GM23248 (cell line): ENCODE measurements at places on chromosomes 4 and X. TPM values are rescaled to one million over a fixed set of nuclear protein-coding genes. Genes with fewer than 3 reads are reported as not detected.
A peak's percentile ranks its signal among the peaks of the same experiment; 100 is the strongest.

MND1 gene
- 1.2 and 4.2 TPM in 2 replicates for total RNA-seq

GPC3 gene
- total RNA-seq = not detected in 2 replicates

RBMXL3 gene
- total RNA-seq = not detected in 2 replicates

SPATA4 gene
- total RNA-seq = not detected in 2 replicates

CT55 gene
- total RNA-seq = not detected in 2 replicates

NUDT11 gene
- total RNA-seq = 12.0 and 12.4 TPM in 2 replicates

NSDHL gene
- total RNA-seq = 8.3 and 11.2 TPM in 2 replicates

MAGEC2 gene
- not detected in 2 replicates for total RNA-seq

CXorf49 gene
- total RNA-seq = not detected in 2 replicates

BEX4 gene
- 0.54 and 2.4 TPM in 2 replicates for total RNA-seq

MAGIX gene
- 1.3 and 8.0 TPM in 2 replicates for total RNA-seq

NEUROG2 gene
- total RNA-seq = not detected in 2 replicates

L1CAM gene
- 1.9 TPM in 1 of 2 replicates, not detected in the other for total RNA-seq

CHRDL1 gene
- not detected in 2 replicates for total RNA-seq

- no peak for DNase-seq
Observed at GRCh38 chrX:129769467-129770154, 10.1 kb upstream of the SASH3 start.

GRCh38 chr4:19348746-19349145 lies 903.0 kb upstream of the SLIT2 start:
- peak; percentile 3 for DNase-seq

- DNase-seq = peak; percentile 63
Observed at GRCh38 chrX:138775517-138775916, 64.0 kb upstream of the FGF13 start.

- peak; percentile 2 for DNase-seq
Observed at GRCh38 chr4:20106921-20107320, 144.8 kb upstream of the SLIT2 start.

- no peak for DNase-seq
Observed at GRCh38 chrX:117808426-117808825, 308.2 kb downstream of the KLHL13 start.

DNA sequence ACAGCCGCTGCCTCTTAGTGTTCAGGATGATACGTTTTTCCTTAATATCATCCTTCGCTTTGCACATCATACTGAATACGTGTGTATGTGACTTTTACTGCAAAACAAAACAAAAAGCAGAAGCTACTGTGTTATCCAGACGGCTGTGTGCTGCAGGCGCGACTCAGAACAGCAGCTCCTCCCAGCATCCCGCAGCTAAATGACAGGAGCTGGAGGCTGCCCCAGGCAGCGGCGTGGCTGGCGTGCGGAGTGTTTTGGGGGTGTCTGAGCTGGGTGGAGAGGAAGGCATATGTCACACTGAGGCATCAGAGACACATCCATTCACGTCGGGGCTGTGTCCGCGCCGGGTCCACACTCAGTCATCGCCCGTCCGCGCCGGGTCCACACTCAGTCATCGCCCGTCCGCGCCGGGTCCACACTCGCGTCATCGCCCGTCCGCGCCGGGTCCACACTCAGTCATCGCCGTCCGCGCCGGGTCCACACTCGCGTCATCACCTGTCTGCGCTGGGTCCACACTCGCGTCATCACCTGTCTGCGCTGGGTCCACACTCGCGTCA lies 16.6 kb downstream of the PCGF3 start:
- peak; percentile 30 for DNase-seq

DNA sequence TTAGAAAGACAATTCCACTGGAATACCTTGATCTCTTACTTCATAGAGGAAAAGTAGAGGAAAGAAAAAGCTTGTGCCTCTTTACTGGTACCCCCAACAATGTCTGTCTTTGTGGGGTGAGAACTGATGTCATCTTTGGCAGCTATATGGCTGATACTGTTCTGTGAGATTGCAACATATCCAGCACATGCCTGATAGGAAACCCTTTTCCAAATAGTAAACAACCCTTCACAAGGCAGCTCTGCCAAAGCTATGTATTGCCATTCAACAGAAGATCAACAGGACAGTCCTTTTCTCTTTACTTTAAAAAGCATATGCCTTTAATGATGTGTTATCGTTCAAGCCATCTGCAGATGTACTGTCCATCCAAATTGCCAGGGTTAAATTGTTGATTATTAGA lies 105.9 kb downstream of the IL1RAPL1 start:
- DNase-seq = no peak

DNA sequence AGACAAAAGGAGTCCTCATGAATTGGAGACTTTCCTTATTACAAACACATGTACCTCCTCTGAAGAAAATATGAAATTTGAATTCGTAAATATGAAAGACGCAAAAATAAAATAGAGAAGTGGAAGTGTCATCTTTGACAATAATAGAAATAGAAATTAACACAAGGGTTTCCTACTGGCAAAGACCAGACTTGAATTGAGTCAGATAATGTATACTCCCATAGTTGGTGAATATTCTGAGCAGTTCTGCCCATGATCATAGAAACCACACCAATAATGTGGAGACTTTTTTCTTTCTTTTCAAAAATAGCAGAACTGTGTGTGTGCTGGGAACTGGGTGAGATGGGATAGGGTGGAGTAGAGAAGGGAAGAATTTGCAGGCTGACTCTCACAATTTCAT lies 277.7 kb upstream of the TET2 start:
- DNase-seq = no peak

DNA sequence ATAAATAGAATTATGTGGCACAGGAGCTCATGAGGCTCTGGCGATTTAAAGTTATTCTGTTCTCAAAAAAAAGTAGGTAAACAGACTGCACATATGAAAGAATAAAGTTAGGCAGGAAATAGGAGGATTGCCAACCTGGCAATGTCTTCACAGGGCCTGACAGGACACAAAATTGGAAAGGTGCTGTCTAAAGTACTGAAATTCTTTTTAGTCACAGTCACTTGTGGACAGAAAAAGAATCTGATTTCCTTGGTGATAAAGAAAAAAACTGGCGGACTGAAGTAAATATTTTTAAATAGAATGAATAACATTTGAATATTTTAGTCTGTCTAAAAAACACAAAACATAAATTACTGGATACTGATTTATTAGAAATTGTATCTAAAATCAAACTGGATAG lies 124.4 kb downstream of the VEGFC start:
- peak; percentile 30 for DNase-seq

GRCh38 chrX:150548684-150549083 lies 19.7 kb upstream of the MTM1 start:
- DNase-seq = peak; percentile 65

DNA sequence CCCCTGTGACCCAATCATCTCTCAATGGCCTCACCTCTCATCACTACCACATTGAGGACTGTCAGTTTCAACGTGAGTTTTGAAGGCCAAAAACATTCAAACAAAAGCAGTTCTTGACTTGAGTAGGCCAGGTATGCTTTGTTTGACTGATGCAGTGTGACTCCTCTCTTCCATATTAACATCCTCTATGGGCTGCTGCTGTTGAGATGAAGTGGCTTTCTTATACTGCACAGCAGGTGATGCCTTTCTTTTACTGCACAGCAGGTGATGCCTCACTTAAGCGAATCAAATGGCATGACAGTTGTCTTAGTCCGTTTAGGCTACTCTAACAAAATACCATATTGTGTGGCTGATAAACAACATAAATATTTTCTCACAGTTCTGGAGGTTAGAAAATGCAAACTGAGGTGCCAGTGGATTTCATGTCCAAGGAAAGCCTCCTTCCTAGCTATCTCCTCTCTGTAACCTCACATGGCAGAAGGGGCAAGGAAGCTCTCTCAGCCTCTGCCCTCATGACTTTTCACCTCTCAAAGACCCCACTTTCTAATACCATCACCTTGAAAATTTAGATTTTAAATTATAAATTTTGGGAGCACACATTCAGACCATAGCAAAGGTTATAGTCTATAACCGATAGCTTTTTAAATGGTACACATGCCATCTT lies 2267.9 kb upstream of the AGA start:
- DNase-seq = no peak

DNA sequence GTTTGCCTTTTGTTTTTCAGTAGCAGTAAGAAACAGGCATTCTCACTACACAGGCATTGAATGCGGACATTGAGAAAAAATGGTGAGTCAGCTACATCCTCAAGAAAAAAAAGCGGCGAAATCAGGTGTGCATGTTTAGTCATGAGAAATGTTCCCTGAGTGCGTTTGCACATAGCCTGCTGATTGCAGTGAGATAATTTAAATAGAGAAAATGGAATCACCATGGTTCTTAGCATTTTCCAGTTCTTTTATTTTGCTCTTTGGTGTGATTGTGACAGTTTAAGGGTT lies 54.1 kb upstream of the CLDN34 start:
- peak; percentile 67 for DNase-seq

DNA sequence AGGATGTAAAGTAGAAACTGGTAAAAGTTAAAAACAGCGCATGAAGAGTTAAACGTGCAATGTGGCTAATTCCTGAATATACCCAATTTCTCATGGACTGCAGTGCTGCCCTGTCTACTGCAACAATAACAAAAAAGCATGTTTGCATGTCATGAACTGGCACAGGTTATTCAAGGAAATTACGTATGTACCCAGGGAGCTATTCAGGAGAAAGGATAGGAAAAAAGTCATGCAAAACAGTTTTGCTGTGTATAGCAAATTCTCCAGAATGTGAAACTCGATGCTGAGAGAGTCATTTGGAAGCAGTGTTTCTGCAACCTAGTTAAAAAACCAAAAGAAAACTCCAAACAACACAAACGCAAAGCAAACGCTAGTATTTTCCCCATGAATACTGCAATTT lies 381.5 kb upstream of the PRKX start:
- no peak for DNase-seq

- peak; percentile 17 for DNase-seq
Observed at GRCh38 chr4:187480146-187481145, 515.1 kb upstream of the ZFP42 start.

GRCh38 chr4:124017185-124017785 lies 620.7 kb downstream of the SPRY1 start:
- DNase-seq = no peak

GRCh38 chr4:164481306-164482091 lies 272.4 kb upstream of the SMIM31 start:
- DNase-seq = no peak

DNA sequence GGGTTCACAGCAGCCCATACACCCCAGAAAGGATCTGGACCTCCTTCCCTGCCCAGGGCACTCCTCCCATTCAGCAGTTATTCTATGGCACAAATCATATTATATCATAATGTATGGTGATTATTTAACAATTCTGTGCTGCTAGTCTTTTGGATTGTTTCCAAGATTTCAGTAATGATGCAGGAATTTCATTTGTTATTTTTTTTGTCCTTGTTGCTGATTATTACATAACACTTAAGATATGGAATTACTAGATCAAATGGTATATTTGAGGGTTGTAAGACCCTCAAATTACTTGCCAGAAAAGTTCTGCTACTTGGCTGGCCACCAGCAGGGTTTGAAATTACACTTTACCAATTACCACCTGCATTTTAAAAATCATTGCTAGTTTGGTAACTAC lies 36.4 kb downstream of the QDPR start:
- DNase-seq = peak; percentile 49

DNA sequence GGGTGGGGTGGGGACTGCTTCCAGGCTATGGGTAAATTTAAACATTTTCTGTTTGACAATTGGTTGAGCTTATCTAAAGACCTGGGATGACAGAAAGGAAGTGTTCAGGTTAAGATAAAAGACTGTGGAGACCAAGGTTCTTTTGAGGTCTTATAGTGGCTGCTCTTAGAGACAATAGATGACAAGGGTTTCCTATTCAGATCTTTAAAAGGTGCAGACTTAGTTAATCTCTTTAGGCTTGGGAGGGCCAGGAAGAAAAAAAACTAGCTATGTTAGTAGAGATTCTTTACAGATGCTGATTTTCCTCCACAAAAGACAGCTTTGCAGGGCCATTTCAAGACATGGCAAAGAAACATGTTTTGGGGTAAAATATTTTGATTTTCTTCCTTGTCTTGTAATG lies 972.5 kb downstream of the CCSER1 start:
- no peak for DNase-seq

DNA sequence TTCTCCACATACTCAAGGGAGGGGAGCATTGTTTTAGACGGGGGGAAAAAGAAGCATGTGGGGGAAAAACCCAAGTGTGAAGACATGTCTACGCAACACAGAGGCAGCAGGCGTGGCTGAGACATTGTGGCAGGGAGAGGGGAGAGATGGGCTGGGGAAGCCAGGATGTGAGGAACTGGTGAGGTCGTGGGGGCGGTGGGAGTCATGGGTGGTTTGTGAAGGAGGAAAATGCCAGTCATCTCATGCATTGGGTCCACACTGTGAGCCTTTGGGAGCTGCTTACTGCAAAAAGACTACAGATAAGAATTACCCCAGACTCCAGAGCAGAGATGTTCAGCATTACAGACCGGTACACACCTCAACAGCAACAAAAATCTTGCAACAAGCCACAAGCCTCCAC lies 2.1 kb downstream of the JAKMIP1 start:
- no peak for DNase-seq

- DNase-seq = no peak
Observed at GRCh38 chr4:125297116-125297515, 17.6 kb upstream of the FAT4 start.

DNA sequence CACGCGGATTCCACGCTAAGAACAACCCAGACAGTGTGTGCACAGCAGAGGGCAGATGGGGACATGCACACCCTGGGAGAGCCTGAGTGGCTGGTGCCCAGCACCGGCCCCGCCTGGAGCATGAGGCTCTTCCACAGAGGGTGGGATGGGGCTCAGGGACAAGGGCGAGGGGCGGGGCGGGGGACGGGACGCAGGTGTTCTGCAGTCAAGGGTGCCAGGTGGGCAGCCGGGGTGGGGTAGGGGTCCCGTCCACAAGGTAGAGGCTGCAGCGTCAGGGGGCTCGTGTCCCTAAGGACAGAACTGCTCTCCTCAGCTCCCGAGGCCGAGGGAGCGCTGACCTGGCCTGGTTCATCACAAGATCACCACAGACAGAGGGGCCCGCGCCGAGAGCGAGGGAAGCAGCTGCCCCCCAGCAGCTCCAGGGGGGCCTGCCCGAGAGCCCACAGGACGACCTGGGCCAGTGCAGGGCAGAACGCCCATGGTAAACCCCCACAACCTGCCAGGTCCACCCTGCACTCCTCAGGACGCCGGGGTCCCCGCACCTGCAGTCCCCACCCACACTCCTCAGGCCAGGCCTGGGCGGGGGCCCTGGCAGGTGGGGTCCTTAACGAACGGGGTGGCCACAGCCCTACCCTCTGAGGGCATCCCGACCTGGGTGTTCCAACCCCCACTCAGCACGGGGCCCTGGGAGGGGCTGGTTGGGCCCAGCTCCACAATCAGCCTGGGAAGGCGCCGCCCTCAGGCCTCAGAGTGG lies 26.7 kb downstream of the CTBP1 start:
- DNase-seq = no peak

DNA sequence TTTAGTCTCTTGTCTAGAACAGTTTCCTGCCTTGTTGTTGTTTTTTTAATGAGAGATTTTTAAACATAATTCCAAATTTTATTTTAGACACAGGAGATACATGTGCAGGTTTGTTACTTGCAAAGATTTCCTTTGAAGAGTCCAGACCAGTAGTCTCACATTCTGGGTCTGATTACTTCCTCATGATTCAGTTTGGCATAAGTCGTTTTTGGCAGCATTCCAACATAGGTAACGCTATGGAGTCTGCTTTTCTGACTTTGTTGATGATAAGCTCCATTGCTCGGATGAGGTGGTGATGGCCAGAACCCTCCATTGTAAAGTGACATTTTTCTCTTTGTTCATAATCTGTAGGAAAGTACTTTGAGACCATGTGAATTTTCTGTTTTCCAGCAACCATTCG lies 74.7 kb downstream of the CLCN4 start:
- no peak for DNase-seq

- peak; percentile 48 for DNase-seq
Observed at GRCh38 chr4:173450281-173450680, 51.4 kb upstream of the SCRG1 start.
